ENCODE measurements at places on chromosomes 16 and 17.

DNA sequence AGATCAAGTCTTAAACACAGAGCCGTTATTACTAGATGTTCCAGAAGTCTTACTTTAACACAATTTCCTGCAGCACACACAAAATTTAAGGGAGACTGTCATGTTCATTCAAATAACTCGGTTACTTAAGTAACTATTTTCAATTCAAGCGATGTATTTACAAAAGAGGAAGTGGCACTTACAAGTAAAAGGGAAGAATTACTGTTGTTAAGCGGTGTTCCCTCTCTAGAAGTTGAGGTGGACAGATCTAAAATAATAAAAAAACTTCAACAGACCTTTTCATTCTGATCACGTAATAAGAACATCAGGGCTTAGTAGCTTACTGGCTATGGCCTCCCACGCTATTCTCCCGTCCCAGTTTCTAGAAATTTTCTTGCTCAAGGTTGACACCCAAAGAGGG, 26.2 kb upstream of the TXNDC11 start:
- DNase-seq = no peak

- DNase-seq = no peak
Observed at GRCh38 chr17:5701381-5701780, 117.1 kb upstream of the NLRP1 start.

GRCh38 chr17:6435968-6436367, 1.0 kb upstream of the AIPL1 start:
- DNase-seq = peak; percentile 60

- DNase-seq = no peak
Observed at GRCh38 chr16:2881783-2882649, 999 bp upstream of the FLYWCH2 start.

DNA sequence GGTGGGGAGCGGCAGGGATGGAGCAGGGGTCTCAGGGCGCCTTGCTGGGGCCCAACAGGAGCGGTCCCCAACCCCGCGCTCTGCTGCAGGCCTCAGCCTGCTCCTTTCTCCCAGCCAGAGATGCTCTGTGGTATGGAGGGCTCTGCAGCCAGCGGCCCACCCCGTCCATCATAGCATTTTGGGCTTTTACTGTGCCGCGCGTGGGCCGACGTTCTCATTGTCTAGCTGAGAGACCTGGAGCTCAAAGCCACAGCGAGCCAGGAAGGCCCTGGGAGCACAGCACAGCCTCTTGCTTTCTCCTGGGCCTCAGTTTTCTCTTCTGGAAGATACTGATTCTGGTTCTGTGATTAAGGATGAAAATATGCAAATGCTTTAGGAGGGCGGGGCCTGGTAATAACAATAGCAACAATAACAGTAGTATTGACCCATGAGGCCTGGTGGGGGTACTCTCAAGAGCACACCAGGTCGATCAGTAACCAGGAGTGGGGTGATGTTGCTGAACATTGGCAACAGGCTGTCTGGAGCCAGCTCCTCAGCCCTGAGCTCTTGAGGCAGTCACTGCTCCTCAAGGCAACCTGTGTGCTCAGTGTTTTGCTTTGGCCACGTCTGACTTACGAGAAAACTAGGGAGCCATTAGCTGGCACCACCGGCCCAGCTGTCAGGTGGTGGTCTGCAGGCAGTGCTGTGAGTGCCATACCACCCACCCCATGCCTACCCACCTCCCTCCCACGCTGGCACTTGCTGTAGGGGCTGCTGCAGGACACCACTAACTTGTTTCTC, 1.1 kb upstream of the RASD1 start:
- no peak for DNase-seq

DNA sequence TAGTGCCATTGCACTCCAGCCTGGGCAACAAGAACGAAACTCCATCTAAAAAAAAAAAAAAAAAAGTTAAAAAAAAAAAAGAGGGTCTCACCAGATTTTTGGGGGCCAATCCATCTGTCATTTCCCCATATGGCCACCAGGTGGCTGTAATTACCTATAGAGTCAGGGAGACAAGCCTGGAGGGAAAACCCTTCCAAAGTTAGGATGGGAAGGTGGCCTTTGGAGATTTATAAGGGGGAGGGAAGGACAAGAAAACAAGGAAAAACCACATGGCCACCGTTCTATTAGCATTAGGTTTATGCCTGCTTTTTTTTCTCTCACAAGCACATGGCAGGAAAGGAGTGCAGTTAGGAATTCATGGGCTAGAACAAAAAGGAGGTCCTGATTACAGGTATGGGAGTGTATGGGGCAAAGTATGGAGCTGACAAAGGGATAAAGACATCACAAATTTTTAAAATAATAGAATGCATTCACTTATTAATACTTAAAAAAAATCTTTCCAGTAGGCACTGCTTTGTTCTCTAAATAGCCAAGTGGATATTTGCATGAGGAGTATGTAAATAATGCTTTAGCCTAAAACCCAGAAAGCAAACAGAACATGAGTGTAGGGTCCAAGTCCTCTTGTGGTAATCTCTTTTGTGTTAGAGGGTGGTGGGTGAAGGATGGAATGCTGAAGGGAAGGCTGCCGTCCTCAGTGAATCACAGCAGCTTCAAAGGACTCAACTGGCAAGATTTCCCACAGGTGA, 5.1 kb downstream of the CYB5D1 start:
- DNase-seq = peak; percentile 72

DNA sequence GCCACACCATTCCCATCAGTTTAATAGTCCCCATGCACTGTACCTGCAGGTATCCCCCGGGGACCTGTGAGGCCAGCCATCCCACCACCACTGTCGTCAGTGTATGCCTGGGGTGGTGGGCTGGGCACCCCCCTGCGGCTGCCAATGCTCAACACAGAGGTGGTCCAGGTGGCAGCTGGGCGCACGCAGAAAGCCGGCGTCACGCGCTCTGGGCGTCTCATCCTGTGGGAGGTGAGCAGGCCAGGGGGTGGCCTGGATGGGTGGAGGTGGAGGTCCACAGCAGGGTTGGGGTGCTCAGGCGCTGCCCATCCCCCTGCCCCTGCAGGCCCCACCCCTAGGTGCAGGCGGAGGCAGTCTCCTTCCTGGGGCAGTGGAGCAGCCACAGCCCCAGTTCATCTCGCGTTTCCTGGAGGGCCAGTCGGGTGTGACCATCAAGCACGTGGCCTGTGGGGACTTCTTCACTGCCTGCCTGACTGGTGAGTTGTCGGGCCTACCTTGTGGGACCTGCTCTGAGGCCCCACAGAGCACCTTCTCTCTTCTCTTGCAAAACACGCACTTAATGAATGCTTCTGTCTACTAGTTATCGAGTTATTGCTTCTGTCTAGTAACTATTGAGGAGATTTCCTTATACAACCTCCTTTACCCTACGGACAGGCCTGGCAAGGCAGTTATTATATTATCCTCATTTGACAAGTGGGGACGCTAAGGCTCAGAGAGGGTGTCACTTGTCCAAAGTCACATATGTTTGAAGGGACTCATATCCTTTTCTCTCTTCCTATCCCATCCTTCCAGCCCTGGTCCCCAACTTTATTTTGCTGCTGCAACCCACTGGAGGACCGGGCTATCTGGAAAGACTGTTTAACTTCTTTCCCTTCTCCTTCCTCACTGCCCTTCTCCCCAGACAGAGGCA, 5.8 kb upstream of the TRAF4 start:
- no peak for DNase-seq

Measured in fibroblast of skin of scalp (primary cell).